T-cell (primary cell): ENCODE measurements at places on chromosomes 13 and 19.

- DNase-seq: peak; percentile 39
Measured at GRCh38 chr19:13959962-13960862, 7.9 kb downstream of the DCAF15 start.

GRCh38 chr13:39729156-39729555, 73.7 kb downstream of the COG6 start:
- DNase-seq: no peak

DNA sequence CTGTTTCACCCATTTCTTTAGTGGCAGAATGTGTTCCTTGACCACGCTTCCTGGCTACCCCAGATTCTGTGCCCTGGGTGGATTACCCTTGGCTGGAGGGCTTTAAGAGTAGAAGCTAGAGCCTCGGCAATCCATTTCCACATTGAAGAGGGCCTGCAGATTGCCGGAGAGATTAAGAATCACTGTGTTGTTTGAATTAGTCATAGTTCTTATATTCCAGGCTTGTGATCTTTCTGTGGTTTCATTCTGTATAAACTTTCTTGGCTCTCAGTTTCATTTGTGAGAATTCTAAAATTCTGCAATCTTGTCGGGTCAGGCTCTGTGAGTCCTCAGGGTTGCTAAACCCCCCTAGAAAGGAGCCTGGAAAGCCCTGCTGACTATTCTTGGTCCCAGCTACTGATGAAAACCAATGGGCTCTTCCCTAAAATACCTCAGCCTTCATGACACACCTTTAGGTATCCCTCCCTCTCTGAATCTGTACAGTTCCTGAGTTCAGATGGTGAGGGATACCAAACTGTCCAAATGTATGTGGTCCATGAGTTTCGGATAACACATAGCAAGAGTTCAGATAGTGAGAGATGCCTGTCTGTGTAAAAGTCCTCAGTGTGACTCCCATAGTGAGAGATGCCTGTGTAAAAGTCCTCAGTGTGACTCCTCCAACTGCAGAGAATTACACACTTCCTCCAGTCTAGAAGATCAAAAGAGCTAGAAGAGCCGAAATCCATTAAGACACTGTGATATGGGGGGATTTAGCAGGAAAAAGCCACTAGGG, 4.3 kb downstream of the PHF11 start:
- no peak for DNase-seq

DNA sequence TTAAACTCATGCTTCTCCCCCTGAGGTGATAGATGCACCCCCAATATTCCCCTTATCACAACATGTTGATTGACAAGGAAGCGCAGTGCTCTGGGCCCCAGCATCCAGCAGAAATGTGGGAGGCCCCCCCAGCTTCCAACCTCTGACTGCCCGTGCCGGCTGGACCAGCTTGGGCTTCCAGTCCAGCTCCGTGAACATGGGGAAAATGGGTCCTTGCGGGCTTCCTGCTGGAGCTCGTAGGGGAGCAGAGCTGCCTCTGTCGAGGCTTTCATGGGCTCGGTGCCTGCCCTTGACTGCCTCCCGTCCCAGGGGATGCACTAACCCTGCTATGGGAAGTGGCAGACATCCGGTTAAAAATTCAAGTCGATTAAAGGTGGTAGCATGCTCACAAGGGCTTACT, 188.9 kb downstream of the COL4A1 start:
- no peak for DNase-seq

- DNase-seq: no peak
Measured at GRCh38 chr13:103068836-103069235, 2.6 kb upstream of the SLC10A2 start.

DNA sequence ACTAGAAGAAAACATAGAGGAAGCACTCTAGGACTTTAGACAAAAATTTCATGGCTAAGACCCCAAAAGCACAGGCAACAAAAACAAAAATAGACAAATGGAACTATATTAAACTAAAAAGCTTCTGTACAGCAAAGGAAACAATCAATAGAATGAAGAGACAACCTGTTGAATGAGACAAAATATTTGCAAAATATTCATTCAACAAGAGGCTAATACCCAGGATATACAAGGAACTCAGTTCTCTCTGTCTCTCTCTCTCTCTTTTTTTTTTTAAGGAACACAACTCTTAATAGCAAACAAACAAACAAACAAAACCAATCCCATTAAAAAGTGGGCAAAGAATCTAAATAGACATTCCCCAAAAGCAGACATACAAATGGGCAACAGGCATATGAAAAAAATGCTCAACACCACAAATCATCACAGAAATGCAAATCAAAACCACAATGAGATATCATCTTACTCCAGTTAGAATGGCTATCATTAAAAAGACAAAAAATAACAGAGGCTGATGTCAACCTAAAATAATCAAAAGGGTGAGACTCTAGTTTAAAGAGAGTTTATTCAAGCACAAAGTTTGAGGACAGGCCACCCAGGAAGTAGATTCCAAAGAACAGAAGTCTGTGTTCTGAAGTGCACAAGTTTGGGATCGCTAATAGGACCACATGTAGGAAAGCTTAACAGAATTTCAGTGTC, 27.1 kb upstream of the SLC7A9 start:
- DNase-seq: no peak

DNA sequence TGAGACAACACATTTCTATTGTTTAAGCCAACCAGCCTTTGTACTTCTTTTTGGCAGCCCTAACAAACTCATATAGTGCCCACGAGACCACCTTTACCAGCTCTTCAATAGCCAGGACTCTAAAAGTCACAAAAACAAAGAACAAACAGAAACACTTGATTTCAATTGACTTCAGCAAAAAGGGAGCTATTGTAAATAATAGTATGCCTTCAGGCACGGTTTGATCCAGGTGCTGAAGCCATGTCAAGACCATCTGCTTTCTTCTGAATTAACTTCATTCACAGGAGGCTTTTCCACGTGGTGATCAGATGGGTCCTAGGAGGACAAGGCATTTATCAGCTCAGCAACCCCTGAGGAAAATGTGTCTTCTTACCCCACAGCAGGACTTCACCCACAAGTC, 53.8 kb downstream of the TINCR start:
- no peak for DNase-seq

- DNase-seq: no peak
Measured at GRCh38 chr13:75554981-75555380, 5.4 kb downstream of the UCHL3 start.
